ENCODE measurements at places on chromosomes 7 and 10.

GRCh38 chr10:89302625-89303024, 779 bp downstream of the IFIT2 start:
- DNase-seq: no peak

DNA sequence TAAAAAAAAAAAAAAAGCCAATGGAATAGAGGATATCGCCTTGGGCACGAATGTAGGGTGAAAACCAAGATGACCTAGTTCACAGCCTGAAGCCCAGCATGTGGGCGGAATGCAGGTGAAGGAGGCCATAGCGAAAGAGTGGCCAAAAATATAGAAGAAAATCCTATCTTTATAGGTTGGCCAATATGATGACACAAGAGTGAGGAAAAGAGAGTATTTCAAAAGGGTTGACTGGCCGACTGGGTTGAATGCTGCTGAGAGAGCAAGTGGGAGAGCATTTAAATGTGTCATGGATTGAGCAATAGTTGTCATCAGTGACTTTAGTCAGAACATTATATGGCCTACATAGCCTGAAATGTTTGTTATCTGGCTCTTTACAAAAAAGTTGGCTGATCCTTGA, 17.2 kb upstream of the GLI3 start:
- no peak for DNase-seq

GRCh38 chr10:126066456-126066855, 170.1 kb downstream of the FANK1 start:
- DNase-seq: no peak

- DNase-seq: peak; percentile 2
Measured at GRCh38 chr7:156589808-156590207, 50.8 kb upstream of the RNF32 start.

GRCh38 chr10:91682912-91683311, 50.0 kb upstream of the PPP1R3C start:
- peak; percentile 18 for DNase-seq

DNA sequence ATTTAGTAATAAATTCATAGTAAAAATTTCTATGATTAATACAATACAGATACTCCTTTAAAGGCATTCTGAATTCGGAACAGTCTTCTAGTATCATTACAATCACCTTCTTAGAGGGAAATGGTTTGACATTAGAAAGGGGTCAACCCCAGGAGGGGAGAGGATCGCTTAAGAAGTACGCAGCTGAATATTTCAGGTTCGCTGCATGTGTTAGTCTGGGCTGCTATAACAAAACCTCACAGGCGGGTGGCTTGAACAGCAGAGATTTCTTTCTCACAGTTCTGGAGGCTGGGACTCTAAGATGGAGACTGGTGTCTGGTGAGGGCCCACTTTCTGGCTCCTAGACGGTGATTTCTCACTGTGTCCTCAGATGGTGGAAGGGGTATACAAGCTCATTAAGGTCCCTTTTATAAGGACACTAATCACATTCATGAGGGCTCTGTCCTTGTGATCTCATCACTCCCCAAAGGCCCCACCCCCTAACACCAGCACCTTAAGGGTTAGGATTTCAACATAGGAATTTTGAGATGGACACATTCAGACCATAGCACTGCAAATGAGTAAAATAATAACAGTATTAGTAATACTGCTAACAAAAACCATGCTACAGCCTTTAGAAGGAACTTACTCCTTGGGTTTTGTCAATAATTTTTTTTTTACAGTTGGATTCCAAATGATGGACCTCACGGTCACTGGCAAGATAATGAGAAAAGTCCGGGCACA, 34.0 kb downstream of the GNA12 start:
- no peak for DNase-seq

DNA sequence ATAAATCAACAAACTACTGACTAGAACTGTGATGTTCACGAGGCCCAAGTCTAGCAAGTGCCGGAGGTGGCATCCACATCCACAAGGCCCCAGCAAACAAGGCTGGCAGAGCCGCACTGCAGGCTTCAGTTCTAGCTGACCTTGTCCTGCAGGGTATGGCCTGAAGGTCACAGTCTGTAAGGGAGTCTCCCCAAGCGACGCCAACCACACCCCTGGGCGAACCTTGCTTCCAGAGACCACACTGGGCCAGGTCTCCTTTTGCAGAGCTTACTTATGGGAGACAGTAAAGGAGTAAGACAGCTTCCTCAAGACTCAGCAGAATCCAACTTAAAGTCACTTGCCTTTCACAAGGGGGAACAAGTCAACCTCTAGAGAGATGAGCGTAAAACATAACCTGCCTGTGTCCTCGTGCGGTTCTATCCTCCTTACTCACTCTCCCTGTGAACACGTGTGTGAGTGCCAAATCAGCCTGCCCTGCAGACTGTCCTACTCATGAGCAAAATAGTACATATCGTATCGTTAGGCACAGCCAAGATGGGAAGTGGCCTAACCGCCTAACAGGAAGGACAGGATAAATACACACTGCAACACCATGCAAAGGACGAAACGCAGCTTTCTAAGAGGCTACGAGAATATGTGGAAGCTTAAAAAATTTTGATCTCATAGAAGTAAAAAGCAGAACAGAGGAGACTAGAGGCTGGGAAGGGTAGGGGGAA, 22.7 kb downstream of the FAM53B start:
- no peak for DNase-seq

DNA sequence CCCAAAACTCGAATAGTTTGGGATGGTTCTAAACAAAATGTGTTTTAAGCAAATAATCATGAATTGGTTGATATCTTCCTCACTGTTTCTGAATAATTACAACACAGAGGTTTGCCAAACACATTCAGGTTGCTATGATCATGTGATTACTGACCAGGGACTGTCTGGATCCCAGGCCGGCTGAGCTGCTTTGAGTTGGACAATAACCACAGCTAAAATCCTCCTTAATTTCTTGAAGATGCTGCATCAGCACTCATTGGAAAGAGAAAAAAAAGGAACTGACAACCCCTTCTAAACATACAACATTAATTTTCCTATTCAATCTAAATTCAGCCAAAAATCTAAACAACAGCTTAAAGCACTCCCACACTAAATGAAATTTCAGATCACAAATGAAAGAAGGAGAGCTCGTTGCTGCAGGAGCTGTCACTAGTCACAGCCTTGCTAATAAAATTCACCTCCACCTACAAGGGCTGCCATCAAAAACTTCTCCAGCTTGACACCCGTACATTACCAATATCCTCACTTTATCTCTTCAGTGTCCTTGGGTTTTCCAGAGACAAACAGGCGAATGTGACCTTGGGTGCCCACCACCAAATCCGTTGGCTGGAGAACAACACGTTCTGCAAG, 560.2 kb downstream of the KCNMA1 start:
- DNase-seq: no peak

- DNase-seq: no peak
Measured at GRCh38 chr7:4307316-4308204, 374.5 kb upstream of the FOXK1 start.

GRCh38 chr7:108059526-108059925, 56.6 kb upstream of the LAMB1 start:
- no peak for DNase-seq

GRCh38 chr10:116251602-116252395, 21.2 kb downstream of the GFRA1 start:
- DNase-seq: no peak

DNA sequence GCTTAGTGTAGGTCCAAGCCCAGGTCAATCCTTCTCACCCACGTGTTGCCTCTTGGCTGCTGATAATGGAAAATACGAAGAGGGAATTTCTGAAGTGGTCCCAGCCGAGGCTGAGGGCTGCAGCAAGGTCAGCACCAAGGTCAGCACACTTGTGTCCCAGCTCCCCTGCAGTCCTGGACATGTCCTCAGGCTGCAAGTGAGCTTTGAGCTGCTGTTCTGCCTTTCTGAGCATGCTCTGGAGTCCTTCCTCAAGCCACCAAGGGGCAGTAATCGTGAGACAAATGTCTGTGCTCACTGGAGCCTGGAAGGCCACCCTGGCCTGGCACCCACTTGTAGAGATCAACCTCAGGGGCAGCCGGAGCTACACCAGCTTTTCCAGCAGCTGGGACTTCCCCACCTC, 28.3 kb downstream of the DRGX start:
- no peak for DNase-seq

DNA sequence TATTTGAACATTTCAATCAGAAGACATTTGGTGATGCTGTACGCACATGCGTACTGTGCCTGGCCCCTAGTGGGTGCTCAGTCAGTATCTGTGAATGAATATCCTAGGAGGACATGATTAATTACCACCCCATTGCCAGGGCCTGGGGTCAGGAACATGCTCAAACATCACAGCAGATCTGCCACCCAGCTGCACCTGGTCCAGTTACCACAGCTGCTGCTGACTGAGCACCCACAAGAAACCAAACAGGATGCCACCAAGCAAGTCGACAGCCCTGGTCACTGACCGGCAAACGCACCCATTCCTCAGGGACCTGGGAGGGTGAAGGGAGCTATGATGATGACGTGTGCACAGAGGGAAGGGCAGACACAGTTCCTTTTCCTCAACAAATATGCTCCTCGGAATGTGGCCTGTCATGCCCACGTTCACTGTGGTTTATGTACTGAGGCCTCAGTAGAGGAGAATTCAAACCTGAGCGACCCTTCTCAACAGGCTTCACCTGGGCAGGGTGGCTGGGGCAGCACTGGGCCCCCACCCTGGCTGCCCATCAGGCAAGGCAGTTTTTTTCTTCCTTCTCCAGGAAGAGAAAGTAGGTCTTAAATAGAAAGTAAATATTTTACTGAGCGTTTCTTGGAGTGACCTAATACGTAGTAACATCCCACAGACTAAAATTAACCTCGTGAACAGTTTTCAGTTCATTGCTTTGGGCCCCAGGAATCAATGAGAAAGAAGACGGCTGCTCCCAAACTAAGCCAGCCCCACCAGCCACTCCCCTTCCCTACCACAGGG, 13.4 kb downstream of the CTBP2 start:
- DNase-seq: peak; percentile 93

- no peak for DNase-seq
Measured at GRCh38 chr7:133976140-133976539, 151.0 kb upstream of the LRGUK start.

GRCh38 chr10:94192333-94192732, 170.4 kb downstream of the NOC3L start:
- no peak for DNase-seq

- DNase-seq: peak; percentile 31
Measured at GRCh38 chr10:86758189-86759072, 2.0 kb downstream of the BMPR1A start.

Data from RCC 7860 (cell line).